Left ventricle myocardium inferior (tissue), 1 donor: ENCODE measurements at places on chromosomes 4 and X.

DNA sequence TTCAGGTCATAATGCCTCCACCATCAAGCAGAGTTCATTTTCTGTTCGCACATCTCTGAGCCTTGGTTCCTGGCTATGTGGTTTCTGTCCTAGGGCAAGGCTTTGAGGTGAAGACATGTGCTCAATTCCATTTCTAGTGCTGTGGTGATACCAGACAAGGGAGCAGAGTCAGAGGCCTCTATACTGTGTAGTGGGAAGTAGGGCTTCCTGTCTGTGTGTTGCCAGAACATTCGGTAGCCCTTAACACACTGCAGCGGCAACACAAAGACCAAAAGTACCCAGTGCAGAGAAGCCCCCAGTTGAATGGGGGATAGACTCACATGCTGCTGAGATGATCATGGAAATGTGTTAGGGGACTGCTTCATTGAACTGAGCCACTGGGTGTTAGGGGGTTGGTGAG, 56.4 kb downstream of the STARD8 start:
- DNase-seq = no peak

- no peak for DNase-seq
Observed at GRCh38 chr4:158535130-158535614, 13.5 kb downstream of the RXFP1 start.

DNA sequence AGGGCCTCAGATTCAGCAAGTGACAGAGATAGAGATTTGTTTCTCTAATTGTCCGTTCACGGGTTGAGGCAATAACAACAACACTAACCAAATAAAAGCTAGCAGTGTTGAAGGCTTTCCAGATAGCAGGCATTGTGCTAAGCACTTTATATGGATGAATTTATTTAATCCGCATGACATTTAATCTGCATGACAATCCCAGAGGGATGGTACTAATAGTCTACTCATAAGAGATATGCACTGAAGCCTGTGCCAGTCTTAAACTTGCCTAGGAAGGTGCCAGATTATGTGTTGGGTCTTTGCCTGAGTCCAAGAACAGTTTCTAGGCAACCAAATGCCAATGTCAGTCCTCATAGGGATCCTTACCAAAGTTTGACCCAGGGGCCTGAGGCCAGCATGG, 37.7 kb upstream of the FAT1 start:
- DNase-seq = no peak

DNA sequence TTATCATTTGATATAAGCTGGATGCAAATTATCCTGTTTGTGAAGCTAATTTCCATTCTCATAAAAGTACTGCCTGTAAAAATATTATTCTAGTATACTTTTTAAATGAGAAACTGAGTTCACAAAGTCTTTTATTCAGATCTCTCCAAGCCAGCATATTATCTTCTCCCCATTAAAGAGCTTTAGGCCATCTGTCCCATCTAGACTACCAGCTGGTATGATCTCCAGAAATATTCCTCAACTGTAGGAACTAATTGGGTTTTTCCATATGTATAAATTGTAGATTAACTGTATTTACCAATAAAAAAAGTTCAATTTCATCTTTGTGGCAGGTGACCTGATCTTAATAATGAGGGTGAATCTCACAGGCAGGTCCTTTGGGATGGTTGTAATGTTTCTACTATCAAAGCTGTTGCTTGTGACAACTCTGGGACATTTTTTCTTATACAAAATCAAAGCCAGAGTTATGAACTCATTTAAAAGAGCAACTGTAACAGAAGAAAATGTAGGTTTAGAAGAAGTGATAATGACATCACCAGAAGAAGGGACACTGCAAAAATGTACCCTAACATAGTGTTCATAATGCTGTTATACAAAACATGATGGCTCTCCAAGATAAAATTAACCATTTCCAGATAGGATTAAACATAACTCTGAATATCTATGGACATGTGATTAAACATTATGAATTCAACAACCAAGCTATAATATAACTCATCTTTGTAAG, 132.8 kb downstream of the KCNIP4 start:
- no peak for DNase-seq

- no peak for DNase-seq
Observed at GRCh38 chr4:140654495-140654814, 85.7 kb upstream of the UCP1 start.

DNA sequence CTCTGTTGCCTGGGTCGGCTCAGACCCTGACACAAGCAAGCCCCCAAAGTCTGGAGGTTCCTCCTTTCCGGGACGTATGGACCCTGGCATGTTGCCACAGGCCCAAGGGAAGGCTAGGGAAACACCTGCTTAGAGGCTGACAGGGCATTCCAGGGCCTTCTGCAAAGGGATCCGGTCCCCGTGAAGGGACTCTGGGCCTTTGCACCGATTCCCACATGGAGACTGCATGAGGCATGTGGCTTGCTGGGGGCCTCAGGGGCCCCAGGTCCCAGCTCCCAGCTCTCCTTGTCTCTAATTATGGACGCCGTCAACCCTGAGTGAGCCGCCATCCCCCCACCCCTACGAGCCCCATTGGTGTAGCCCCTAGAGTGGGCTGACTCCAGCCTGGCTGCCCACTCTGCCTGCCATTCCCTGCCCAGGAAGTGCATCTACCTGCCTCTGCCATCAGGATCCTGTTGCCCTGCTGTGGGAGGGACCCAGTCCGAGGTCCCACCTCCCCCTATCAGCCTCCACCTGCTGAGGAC, 4.2 kb upstream of the RGS12 start:
- DNase-seq = no peak

GRCh38 chr4:153585026-153585425, 99.1 kb upstream of the TLR2 start:
- no peak for DNase-seq

GRCh38 chr4:27873596-27873995, 1013.0 kb downstream of the STIM2 start:
- DNase-seq = no peak

- no peak for DNase-seq
Observed at GRCh38 chrX:96453139-96453538, 231.5 kb upstream of the DIAPH2 start.

DNA sequence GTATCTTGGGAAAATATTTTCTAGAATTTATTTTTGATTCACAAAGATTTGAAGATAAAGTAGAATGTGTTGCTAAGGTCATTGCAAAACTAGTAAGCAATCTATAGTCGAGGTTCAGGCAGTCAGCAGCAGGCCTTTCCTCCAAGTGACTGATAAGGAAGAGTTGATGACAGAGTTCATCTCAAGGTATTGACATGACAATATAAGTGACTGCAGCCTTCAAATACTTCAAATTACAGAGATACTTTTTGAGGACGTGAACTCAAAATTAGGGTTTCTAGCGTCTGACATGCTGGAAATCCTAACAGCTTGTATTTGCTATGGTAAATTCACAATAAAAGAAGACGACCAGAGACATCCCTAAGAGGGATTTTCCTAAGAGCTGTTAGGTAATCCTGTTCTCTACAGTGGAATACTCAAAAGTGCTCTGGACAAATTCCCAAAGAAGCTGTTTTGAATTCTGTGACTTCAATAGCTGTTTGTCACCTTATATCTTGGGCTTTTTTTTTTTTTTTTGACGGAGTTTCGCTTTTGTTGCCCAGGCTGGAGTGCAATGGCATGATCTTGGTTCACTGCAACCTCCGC, 7.4 kb downstream of the ARHGAP10 start:
- DNase-seq = no peak

- DNase-seq = no peak
Observed at GRCh38 chr4:24862073-24862751, 50.6 kb downstream of the CCDC149 start.

GRCh38 chr4:23750125-23750524, 139.7 kb downstream of the PPARGC1A start:
- DNase-seq = no peak

DNA sequence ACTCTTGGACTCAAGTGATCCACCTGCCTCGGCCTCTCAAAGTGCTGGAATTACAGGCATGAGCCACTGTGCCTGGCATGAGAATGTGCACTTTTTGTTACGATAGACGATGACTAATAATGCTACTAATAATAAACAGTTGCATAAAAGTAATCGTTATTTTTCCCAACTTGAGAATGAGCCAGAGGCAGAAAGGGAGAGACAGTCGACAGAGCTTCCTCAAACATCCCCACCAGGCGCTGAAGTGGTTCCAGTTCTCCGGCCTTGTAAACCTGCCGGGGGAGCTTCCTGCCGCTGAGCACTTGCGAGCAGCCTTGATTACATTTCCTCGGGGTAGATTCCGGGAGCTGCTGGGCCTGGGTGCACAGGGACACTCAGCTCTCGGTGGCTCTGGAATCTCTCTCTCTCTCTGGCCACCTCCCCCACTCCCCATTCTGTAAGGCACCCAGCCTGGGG, 8.9 kb upstream of the HTRA3 start:
- no peak for DNase-seq

GRCh38 chr4:10164877-10165283, 48.3 kb upstream of the WDR1 start:
- no peak for DNase-seq

DNA sequence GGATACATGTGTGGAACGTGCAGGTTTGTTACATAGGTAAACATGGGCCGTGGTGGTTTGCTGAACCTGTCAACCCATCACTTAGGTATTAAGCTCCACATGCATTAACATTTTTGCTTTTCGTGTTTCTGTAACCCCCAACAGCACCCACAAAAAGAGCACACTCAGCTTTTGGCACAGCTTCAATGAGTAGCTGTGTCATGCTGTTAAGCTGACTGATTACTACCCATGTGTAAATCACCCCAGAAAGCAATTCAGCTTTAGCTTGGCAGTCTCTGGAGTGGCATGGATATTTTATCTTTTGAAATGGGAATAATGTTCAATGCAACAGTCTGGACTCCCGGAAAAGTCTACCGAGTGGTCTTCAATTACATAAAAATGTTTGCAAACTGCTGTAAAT, 734.3 kb downstream of the STIM2 start:
- no peak for DNase-seq

GRCh38 chr4:139535228-139535870, 20.7 kb downstream of the SETD7 start:
- DNase-seq = no peak

GRCh38 chr4:26410385-26411293, 79.6 kb downstream of the CCKAR start:
- no peak for DNase-seq

DNA sequence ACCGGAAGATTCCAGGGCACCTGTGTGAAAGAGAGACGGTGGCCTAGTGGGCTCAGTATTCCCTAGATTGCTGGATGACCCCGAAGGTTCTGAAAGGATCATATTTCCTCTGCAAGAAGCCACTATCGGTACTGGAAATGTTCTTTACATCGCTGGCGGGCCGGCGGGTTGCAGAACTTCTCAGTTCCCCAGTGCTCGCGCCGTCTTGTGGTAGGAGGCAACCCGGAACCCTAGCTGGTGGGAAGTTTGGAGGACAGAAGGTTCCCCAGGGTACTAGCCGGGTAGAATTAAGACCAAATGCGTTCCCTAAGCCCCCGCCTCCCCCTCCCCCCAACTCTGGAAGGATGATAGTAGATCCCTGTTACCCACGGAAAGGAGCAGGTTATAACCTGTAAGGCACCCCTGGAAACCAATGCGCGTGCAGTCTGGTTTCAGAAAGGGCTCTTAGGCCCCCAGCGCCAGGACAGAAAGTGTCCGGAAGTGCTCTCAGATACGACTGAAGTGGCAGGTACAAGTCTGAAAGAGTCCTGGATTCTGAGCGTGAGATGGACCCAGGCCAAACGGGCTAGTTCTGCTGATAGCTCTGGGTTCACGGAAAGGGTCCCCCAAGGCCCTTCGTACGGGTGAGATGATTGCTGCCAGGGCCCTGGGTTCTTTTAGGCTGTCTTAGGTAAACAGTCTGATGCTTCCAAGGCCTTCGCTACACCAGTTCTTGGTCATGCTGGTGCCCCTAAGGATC, 61.7 kb upstream of the DCAF8L1 start:
- no peak for DNase-seq

GRCh38 chrX:17553469-17553868, 178.5 kb downstream of the NHS start:
- no peak for DNase-seq

DNA sequence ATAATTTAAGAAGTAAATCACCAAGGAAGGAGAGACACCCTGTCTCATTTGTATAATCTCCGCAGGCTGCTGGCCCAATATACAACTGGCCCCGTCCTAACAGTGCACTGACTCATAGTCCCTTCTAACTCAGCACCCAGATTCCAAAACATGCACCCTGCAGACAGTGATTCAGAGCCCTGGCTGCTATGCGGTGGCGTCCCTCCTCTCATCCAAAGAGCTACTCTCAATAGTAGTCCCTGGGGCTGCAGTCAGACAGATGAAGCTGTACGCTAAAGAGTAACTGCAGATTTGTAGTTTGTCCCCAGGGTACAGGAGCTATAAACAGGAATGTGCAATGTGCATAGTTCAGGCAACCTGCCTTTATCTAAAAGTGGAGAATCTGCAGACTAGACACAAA, 23.0 kb downstream of the GABRA3 start:
- no peak for DNase-seq

- no peak for DNase-seq
Observed at GRCh38 chr4:25792200-25792791, 70.5 kb downstream of the SEL1L3 start.

DNA sequence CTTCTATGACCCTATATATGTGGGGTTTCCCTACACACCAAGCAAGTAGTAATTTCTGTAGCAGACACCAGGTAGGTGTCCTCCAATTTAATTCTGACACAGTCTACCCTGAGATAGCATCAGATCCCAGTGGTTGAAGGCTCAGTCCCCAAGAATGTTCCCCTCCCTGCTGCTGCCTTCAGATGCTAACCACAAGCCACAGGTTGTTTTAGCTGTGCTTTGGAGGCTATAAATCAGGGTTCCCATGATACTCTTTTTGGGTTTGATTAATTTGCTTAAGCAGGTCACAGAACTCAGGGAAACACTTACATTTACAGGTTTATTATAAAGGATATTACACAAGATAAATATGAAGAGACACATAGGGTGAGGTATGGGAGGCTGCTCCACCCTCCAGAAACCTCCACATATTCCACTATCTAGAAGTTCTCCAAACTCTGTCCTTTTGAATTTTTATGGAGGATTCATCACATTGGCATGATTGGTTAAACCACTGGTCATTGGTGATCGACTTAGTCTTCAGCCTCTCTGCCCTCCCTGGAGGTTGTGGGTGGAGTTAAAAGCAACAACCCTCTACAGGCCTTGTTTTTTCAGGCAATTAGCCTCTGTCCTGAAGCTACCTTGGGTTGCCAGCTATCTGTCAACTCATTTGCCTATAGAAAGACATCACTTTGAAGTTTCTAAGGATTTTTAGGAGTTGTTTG, 50.8 kb downstream of the GRIA2 start:
- DNase-seq = no peak

GRCh38 chr4:114472269-114473032, 126.2 kb upstream of the UGT8 start:
- DNase-seq = no peak

- no peak for DNase-seq
Observed at GRCh38 chr4:89069481-89069880, 12.5 kb upstream of the FAM13A start.

GRCh38 chr4:37970702-37971101, 10.5 kb downstream of the PTTG2 start:
- peak; percentile 72 for DNase-seq

- DNase-seq = peak; percentile 14
Observed at GRCh38 chrX:73214426-73215094, at the start of gene NAP1L2. Gene NAP1L2, minus strand, starts transcription at chrX:73214851. Its CDS starts 359 bp downstream, at chrX:73214492.

GRCh38 chrX:119228512-119229252, 7.4 kb upstream of the PGRMC1 start:
- DNase-seq = no peak

- no peak for DNase-seq
Observed at GRCh38 chrX:103211012-103211715, 3.7 kb upstream of the BEX4 start.
